ENCODE measurements at places on chromosomes 5 and 9. TPM values are rescaled to one million over a fixed set of nuclear protein-coding genes. Genes with fewer than 3 reads are reported as not detected.

CD72 gene
- polyA plus RNA-seq: 2.3 TPM

DBN1 gene
- 23.2 TPM for polyA plus RNA-seq

PCDHGA9 gene
- not detected for polyA plus RNA-seq

TJP2 gene
- polyA plus RNA-seq: 48.3 TPM

TMEM232 gene
- 1.1 TPM for polyA plus RNA-seq

DOCK8 gene
- 2.2 TPM for polyA plus RNA-seq

All from small intestine (tissue), 16 donors.